Hair follicular keratinocyte (primary cell): ENCODE measurements at places on chromosomes 2 and 18. TPM values are rescaled to one million over a fixed set of nuclear protein-coding genes. Genes with fewer than 3 reads are reported as not detected.

RIT2 gene
- not detected in 2 replicates for total RNA-seq

SAG gene
- total RNA-seq: not detected in 2 replicates

ANKRD53 gene
- 0.27 TPM in 1 of 2 replicates, not detected in the other for total RNA-seq

PROM2 gene
- total RNA-seq: 5.9 and 7.9 TPM in 2 replicates

MTHFD2 gene
- total RNA-seq: 156 and 209 TPM in 2 replicates

FBXO48 gene
- 0.72 and 0.78 TPM in 2 replicates for total RNA-seq

KLHL30 gene
- 0.04 TPM in 1 of 2 replicates, not detected in the other for total RNA-seq

SRD5A2 gene
- not detected in 2 replicates for total RNA-seq

TBR1 gene
- not detected in 2 replicates for total RNA-seq

ALK gene
- under 0.01 TPM in 1 of 2 replicates, not detected in the other for total RNA-seq

POTEF gene
- total RNA-seq: not detected in 2 replicates

TGFA gene
- 107 and 194 TPM in 2 replicates for total RNA-seq

SALL3 gene
- not detected in 2 replicates for total RNA-seq

HDHD2 gene
- 13.0 and 23.0 TPM in 2 replicates for total RNA-seq

ALPP gene
- not detected in 2 replicates for total RNA-seq

CPO gene
- not detected in 2 replicates for total RNA-seq

IL1RN gene
- 16.9 and 21.4 TPM in 2 replicates for total RNA-seq

USP37 gene
- 5.4 and 5.9 TPM in 2 replicates for total RNA-seq

CNDP1 gene
- total RNA-seq: not detected in 2 replicates

TUBA3D gene
- total RNA-seq: not detected in 2 replicates

GPC1 gene
- 122 and 162 TPM in 2 replicates for total RNA-seq

IL1A gene
- total RNA-seq: 305 and 483 TPM in 2 replicates

ANKMY1 gene
- 3.5 and 6.1 TPM in 2 replicates for total RNA-seq

HMSD gene
- 1.4 TPM in 1 of 2 replicates, not detected in the other for total RNA-seq

FTCDNL1 gene
- total RNA-seq: 0.08 and 0.57 TPM in 2 replicates

LRPPRC gene
- total RNA-seq: 41.7 and 43.9 TPM in 2 replicates

ABCB11 gene
- total RNA-seq: not detected in 2 replicates

L3MBTL4 gene
- 0.23 and 0.49 TPM in 2 replicates for total RNA-seq

NEU4 gene
- not detected in 2 replicates for total RNA-seq

SERPINB4 gene
- 1.9 TPM in 2 replicates for total RNA-seq

LRRFIP1 gene
- total RNA-seq: 59.2 and 72.9 TPM in 2 replicates

RAPH1 gene
- total RNA-seq: 13.0 and 20.0 TPM in 2 replicates

TLX2 gene
- 0.08 TPM in 1 of 2 replicates, not detected in the other for total RNA-seq

COLEC11 gene
- 0.31 TPM in 1 of 2 replicates, not detected in the other for total RNA-seq

RTKN gene
- 117 and 135 TPM in 2 replicates for total RNA-seq

KCNG2 gene
- total RNA-seq: not detected in 2 replicates
